ENCODE measurements at places on chromosomes 1 and 21. TPM values are rescaled to one million over a fixed set of nuclear protein-coding genes. Genes with fewer than 3 reads are reported as not detected.

Gene CLCA4
- not detected for total RNA-seq

Gene RER1
- total RNA-seq = 160 TPM

Gene NTMT2
- total RNA-seq = not detected

Gene UMODL1
- total RNA-seq = 0.39 TPM

Gene GPR37L1
- total RNA-seq = not detected

Gene KLHDC9
- 5.7 TPM for total RNA-seq

DNA sequence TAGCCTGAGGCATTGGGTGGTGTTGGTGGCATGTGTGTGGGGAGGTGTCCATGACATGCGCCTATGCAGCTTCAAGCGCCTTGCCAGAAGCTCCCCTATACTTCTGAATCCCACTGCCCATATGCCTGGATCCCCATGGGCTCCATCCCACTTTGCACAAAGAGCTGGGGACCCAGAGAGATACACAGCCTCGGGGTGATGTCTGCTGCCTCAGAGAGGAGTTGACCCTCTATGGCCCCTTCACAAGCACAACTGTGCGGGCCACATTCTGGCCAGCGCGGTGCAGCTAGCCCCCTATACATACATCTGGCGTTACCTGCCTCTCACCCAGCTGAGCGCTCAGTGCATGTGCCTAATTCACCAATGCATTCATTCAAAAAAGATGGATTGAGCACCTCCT lies 9.6 kb upstream of the PTPRF start:
- DNase-seq = no peak

GRCh38 chr1:211975152-211975941 lies 60.0 kb downstream of the INTS7 start:
- no peak for DNase-seq

DNA sequence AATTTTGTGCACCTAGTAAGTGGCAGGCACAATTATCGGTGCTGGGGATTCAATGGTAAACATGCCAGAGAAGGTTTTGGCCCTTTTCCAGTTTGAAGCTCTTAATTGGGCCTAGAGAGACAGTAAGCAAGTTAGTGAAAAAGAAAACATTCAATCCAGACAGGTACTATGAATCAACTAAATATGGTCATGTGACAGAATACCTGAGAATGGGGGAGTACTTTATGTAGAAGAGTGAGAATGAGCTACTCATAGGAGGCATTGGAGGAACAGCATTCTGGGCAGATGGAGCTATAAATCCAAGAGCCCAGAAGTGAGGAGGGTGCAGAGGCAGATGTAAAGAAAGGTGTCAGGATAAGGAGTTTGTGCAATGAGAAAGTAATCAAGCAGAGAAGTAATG lies 1017.9 kb downstream of the ADGRL2 start:
- no peak for DNase-seq

GRCh38 chr1:107870696-107871095 lies 94.3 kb downstream of the VAV3 start:
- no peak for DNase-seq

DNA sequence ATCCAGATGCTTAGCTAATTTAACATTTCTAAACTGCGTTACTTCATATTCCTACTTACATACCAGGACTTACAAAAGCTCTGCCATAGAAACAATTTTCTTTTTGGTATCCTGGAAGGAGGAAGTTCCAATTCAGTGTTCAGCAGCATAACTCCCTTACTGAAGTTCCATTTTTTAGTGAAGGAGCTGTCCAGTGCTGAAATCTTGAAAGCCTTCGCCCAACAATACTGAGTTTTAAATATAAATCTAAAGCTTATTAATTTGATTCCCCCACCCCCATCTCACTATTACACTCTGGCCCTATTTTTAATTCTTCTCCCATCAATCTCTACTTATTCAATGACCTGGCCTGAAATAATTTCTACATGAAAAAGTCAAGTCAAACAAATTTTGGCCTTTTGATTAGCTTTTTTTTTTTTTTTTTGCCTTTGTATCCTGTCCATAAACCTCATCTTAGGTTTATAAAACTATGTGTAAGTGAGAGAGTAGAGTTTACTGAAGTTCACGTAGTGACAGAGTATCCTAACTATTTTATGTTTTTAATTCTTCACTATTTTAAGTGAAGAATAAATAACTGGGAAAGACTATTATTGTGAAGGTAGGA lies 323.0 kb upstream of the PLD5 start:
- DNase-seq = no peak

- DNase-seq = no peak
These were observed 126.0 kb downstream of the CAMTA1 start for GRCh38 chr1:6911021-6911941.

- no peak for DNase-seq
These were observed 89.7 kb downstream of the MAGI3 start for GRCh38 chr1:113479713-113480676.

GRCh38 chr1:230563591-230563990 lies 78.7 kb upstream of the COG2 start:
- no peak for DNase-seq

DNA sequence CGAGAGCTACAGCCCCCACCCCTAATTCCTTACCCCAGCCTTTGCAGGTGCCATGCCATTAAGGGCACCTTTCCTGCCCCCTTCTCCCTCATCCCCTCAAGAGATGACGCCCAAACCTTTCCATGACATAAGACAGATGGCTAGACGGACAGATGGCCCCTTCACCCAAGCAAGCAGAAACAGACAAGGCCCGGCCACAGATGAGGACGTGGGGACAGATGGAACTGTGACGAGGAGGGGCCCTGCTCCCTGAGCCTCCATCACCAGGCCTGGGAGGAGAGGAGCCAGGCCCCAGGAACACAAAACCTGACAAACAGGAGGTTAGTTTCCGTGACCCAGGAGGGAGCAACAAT lies 24.7 kb upstream of the PEF1 start:
- DNase-seq = no peak
